ENCODE measurements at places on chromosomes 1 and 21. TPM values are rescaled to one million over a fixed set of nuclear protein-coding genes. Genes with fewer than 3 reads are reported as not detected.

DNA sequence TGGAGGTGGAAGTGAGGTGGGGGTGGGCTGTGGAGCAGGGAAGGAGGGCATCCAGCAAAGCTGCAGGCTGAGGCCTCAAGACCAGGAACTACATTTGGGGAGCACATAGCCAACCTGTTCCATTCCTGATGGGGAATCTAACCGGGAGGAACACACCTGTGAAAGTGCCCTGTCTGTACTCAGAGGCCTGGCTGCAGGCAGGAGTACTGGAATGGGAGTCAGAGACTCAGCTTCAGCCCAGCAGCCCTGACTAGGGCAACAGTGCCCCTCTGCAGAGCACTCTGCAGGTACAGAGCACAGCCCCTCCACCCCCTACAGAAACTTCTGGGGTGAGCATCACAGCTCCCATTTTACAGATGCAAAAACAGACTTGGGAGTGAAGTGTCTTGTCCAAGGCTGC, 126.4 kb downstream of the DMRTB1 start:
- DNase-seq, result no peak

DNA sequence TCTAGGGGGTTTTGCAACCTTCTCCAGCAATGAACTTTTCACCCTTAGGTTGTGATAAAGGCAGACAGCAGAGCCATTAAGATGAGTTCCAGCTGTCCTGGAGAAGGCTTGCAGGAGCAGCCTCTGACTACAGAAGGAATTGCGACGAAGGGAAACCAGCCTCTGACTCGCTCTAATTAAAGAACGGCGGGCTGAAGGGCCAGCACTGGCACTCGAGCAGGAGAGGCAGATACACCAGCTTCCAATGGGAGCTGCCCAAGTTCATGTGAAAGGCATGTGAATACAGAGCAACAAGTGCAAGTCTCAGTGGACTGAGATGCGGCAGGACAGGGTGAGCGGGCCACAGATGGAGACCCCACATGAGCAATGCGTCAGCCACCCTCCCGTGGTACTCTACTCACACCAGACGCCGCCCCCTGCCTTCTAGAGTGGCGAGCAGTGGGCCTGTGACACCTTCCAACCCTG, 15.7 kb downstream of the RCC2 start:
- DNase-seq, result peak; percentile 59

Gene CR1
- total RNA-seq, result not detected

DNA sequence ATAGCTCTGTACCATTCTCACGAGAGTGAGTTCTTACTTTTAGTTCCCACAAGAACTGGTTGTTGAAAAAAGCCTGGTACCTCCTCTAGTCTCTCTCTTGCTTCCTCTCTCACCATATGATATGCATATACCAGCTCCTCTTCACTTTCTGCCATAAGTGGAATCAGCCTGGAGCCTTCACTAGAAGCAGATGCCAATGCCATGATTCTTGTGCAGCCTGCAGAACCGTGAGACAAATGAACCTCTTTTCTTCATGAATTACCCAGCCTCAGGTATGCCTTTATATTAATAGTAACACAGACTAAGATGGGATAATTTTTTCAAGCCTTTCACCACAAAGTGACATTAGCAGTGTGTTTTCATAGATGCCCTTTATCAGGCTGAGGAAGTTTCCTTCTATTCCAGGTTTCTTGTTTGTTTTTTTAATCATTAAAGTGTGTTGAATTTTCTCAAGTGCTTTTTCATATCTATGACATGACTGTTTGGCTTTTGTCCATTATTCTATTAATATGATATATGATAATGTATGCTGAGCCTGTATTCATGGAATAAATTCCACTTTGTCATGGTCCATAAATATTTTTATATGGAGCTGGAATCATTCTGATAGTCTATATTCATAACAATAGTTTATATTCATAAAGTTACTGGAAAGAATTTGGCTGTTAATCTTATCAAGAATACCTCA, 40.7 kb upstream of the C1orf185 start:
- peak; percentile 10 for DNase-seq

Measured in fibroblast of the aortic adventitia (primary cell).